ENCODE measurements at places on chromosomes 7 and 10.

DNA sequence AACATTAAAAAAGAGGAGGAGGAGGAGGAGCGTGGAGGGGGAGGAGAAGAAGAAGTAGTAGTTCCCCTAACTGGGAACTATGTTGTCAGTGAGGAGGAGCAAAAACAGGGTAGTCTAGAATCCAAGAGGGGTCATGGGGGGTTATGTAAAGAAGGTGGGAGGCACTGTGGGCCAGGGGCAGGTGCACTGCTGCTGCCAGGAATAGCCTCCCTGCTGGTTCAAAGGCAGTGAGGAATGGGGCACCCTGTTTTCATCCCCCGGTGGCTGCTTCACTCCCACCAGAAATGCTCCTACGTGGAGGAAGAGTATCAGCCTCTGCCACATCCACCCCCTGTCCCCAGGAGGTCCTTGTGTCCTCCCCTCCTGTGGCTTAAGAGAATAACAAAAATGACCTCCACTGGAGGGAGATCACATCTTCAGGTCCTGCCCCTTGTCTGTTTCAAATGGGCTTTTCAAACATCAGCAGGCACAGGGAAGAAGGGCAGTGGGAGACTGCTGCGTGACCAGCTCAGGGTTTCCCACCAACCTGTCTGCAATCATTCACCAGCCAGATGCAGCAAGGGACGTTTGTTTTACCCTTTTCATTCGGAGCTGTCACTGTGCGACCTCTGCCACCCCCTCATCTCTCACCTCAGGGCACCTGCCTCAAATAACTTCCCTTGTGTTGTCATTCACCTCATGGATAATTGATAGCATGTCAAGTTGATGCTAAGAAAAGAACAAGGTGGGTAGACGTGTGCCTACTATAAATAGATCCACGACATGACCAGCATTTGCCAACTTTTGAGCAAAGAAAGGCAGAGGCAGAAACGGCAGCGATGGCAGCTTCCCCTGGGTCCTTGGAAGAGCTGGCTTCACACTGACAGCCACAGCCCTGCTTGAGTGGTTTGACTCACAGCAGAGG is 92.6 kb downstream of the DGKI start:
- no peak for DNase-seq

DNA sequence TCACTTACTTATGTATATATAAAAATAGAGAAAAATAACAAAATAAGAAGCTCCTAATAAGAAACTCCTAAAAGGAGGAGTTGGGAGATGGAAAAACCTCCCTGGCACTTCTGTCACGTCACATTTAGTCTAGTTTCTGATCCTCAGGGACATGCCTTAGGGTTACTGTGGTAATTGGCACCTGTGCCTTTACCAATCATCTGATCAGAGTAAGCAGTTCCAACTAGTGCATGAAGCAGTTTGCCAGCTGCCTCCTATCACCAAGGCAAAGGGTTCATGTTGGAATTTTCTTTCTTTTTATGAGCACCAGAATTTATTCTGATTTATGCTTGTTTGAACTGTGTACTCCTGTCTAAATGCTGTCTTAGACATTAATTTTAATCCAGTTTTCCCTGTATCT is 49.9 kb downstream of the ARL4A start:
- no peak for DNase-seq

GRCh38 chr10:64345856-64346255 is 824.7 kb downstream of the REEP3 start:
- no peak for DNase-seq

DNA sequence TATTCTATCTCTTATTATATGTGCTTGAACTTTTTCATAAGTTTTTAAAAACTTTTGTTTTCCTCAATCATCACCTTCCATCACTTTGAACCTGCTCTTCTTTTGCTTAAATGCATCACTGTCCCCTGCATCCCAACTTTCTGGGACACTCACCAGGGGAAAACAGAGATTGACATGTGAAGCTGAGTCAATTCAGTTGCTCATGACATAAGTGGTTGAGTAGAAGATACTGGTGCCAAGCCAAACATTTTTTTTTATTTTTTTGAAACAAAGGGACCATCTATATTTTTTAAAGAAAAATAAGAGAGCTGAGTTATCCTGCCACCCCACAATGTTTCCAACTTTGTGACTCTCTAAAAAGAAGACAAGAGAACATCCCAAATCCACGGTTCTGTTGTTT is 61.8 kb upstream of the AHR start:
- peak; percentile 38 for DNase-seq

DNA sequence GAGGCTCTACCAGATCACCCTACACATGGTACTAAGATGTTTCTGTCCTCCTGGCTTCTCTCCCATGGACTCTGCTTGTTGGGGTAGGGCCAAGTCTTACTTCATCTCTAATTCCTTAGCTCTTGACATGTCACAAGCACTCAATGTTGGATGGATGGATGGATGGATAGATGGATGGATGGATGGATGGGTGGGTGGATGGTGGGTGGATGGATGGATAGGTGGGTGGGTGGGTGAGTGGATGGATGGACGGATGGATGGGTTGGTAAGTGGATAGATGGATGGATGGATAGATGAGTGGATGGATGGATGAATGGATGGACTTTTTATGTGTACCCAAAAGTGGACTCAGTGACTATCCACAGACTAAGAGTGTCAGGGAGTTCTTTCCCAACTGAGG is 28.5 kb downstream of the HSPA12A start:
- DNase-seq = no peak

DNA sequence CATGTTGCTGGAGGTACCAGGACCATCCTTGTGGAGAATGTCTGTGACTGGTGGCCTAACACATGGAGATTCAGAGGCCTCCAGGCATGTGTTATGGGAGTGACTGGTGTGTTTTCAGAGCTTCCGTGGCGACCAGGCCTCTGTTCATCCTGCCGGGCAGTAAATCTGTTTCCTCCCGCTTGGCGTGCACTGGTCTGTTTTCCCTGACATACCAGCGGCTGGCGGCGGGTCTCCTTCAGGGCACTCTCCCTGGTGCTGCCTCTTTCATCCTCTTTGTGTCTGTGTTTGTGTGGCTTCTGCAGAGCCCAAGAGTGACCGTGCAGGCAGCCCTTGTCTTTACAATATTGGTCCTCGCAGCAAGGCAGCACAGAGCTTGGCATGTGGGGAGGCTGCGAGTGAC is 385.1 kb upstream of the MKI67 start:
- DNase-seq = no peak

GRCh38 chr10:17626656-17627055 is 9.5 kb upstream of the HACD1 start:
- DNase-seq = no peak
